ENCODE measurements at places on chromosomes 2 and 18.

DNA sequence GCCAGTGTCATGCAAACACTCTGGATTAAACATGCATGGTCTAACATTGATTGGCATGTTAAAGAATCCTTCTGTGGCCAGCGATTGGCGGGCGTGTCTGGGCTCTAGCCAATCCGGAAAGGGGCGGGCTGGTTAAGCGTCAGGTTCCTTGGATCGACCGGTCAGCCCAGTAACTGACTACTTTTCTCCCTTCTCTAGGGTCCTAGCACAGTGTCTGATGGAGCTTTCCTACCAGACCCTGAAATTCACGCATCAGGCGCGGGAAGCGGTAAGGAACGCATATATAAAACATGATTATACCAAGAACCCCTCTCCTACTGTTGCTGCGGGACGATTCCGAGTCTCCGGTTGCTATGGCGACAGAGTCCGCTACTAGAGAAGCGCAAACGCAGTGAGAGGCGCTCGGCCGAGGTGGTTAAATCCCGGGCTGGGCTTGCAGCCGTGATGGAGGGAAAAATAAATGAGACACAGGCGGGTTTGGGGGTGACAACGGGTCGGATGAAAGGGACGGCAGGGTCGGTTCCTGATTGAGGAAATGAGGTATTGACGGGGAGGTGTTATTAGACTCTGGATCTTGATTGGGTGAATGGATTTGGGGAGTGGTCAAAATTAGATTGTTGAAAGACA, 29.4 kb downstream of the KATNAL2 start:
- DNase-seq = peak; percentile 84

GRCh38 chr2:37923308-37924055, 1.6 kb upstream of the RMDN2 start:
- DNase-seq = no peak

GRCh38 chr2:231785822-231786176, 446 bp upstream of the COPS7B start:
- no peak for DNase-seq

GRCh38 chr2:69917852-69918251, 2.9 kb downstream of the MXD1 start:
- peak; percentile 27 for DNase-seq

DNA sequence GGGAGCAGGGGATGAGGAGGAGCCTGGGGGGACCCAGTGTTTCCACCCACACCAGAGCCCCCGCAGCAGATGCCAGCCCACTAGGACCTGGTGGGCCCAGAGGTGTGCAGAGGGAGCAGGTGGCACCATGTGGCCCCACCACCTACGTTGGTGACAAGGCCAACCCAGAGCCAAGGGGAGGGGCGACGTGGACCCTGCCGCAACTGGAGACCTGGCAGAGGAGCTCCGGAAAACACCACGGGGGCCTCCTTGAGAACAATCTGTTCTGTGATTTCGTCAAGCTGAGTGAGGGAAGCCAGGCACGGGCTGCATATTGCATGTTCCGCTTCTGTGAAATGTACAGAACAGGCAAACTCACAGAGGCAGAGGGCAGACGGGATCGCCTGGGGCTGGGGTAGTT, 49.1 kb upstream of the GPC1 start:
- no peak for DNase-seq

DNA sequence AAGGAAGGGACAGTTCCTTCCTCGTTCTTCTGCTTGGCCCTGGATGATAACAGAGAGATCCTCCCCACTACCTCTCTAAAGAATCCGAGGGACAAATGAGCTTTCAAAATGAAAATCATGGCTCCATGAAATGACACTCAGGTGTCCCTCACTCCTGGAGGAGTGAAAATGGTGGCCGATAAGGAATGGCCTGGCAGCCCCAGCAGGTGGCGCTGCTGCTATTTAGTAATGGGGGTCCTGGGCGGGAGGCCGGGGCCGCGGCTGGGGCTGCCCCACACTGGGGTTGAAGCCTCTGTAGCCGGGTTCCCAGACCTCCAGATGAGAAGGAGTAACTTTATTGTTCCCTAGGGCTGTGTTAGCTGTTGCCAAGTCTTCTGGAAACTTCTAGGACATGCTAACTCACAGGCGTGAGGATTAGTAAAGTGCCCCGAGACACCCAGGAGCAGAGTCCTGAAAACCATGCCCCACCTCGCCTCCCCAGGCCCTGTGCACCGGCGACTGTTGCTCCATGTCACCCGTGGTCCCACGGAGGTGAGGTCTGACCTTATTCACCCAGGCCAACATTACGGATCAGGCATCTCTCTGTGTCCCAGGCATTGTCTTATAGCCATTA, 138.0 kb downstream of the CTIF start:
- DNase-seq = peak; percentile 45

DNA sequence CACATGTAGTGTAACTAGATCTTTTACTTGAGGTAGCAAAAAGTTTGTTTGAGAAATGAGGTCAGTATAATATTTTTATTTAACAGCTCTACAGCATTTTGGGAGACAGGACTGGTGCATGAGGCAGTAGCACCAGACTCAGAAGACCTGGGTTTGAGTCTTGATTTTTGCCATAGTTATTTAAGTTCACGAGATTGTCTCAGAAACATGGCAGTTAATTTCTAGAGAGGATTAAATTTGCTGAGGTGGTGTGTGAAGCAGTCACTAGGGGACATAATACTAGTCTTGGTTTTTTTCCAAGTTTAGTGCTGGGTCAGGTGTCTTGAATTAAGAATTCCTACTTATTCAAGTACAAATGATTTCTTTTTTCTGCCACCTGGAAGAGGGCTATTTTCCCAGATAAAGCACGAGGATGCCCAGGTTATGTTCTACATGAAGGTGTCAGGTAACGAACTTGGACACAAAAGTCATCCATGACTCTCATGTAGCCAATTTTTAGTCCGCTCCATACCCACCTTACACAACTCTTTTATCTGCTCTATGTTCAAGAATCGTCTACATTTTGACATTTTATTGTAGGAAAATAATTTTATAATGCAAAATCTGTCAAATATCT, 1.4 kb downstream of the MARCHF7 start:
- no peak for DNase-seq

DNA sequence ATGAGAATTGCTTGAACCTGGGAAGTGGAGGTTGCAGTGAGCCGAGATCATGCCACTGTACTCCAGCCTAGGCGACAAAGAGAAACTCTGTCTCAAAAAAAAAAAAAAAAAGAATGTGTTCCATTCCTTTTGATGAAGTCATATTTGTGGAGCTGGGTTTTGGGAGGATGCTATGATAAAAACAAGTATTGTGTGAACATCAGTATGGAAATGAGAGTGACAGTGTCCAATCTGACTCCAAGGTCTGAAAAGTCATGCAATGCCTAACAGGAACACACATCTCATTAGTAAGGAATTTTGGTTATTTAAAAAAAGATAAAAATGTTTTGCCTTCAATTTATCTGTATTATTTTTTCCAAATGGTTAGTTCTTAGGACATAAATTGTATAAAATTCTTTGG, 11.8 kb downstream of the GCFC2 start:
- DNase-seq = no peak

- DNase-seq = no peak
Observed at GRCh38 chr2:5150871-5151270, 541.3 kb upstream of the SOX11 start.

- DNase-seq = no peak
Observed at GRCh38 chr18:78130232-78131195, 849.1 kb upstream of the SALL3 start.

GRCh38 chr2:168601741-168602140, 145.7 kb downstream of the CERS6 start:
- no peak for DNase-seq

- no peak for DNase-seq
Observed at GRCh38 chr2:45256173-45256866, 247.1 kb upstream of the SIX2 start.

GRCh38 chr2:10980886-10981425, 69.2 kb downstream of the KCNF1 start:
- DNase-seq = no peak

GRCh38 chr2:190627448-190628412, 21.2 kb upstream of the NAB1 start:
- DNase-seq = no peak

GRCh38 chr2:70759446-70759845, 8.6 kb downstream of the ADD2 start:
- no peak for DNase-seq

- peak; percentile 2 for DNase-seq
Observed at GRCh38 chr2:137123226-137123625, 357.9 kb downstream of the THSD7B start.

- DNase-seq = peak; percentile 21
Observed at GRCh38 chr2:67476809-67477790, 80.0 kb downstream of the ETAA1 start.

DNA sequence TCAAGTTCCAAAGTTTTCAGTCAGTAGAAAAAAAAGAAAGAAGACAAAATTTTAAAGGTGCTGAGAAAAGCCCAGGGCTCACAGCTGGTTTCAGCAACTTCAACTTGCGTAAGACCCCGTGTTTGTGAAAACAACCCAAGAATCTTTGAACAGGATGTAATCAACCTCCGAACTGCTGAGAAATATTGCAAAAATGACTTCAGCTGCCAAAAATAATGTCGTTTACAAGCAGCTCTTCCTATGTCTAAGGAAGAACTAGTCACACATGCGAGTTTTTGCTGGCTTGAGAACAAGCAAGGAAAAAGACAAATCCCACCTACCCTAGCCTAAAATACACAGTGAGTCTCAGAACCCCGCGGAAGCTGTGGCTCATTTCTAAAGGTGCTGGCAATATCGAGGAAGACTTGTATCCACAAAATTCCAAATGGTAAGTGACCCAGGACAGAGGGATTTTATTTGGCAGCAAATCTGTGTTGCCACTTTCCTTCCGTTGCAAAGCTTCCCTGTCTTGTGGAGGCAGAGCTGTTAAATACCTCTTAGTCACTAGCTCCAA, 59.8 kb upstream of the SLC8A1 start:
- DNase-seq = peak; percentile 36

GRCh38 chr2:52597346-52597745, 1170.3 kb upstream of the CHAC2 start:
- no peak for DNase-seq

GRCh38 chr2:196404276-196404675, 232.9 kb upstream of the STK17B start:
- DNase-seq = no peak

DNA sequence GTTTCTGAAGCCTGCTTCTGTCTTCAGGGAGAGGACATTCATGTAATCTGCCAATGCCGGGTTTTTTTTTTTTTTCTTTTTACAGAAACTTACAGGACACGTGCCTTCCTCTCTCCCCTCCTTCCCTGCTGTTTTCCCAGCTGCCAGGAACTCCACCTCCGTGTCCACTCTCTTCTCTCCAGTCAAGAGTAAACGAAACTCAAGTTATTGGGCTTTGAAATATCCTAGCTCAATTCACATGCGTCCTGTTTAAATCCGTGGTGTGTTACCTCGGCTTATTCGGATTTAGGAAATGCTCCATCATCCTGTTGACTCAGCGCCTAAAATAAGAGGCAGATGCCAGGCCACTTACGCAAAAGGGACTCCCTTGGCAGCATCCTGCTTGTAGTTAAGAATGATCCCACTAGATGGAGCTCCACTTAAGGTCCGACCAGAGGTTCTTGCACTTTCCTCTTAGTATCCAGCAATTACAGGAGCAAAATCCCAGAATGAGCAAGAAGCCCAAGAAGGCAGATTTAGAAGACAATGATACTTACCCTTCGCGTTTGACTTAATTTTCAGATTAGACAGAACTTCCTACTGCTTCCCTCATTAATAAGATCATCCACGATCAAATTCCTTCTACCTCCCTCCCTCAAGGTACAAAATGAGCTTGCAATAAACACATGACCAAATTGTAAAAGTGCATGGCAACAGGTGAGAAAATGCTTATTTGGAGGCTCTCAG, 97.2 kb upstream of the ZCCHC2 start:
- peak; percentile 59 for DNase-seq

DNA sequence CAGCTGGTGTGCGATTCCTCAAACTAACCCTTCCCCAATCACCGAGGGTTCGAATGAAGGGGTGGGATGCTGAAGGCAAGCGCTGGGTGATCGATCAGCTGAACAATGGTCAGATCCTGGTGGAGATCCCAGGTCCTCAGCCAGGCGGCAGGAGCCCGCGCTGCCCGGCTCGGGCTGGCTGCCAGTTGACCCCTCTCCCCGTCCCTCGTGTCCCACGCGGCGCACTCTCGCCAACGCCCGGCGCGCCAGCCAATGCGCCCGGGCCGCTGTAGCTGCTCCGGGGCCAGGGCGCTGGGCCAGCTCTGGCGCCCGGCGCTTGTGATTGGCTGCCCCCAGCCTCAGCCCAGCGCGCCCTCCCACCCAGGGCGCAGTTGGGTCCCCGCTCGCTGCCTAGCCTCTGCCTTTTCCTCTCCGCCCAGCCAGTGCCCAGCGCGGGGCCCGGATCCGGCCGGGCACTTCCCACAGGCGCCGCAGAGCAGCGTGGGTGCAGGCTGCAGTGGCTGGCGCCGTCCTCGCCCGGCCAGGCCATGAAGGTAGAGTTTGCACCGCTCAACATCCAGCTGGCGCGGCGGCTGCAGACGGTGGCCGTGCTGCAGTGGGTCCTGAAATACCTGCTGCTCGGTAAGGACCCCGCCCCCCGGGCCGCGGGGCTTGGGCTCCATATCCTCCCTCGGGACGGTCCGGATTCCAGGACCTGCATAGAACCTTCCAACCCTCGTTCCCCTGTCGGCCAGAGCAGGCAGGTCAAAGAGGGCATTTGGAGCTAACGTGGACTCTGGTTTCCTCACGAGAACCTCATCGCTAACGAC, at the start of gene MOGAT1:
Gene MOGAT1, plus strand, starts transcription at position 400 of the 809 bp plus-strand sequence. Its CDS starts 128 bp downstream, at position 528.
- no peak for DNase-seq

DNA sequence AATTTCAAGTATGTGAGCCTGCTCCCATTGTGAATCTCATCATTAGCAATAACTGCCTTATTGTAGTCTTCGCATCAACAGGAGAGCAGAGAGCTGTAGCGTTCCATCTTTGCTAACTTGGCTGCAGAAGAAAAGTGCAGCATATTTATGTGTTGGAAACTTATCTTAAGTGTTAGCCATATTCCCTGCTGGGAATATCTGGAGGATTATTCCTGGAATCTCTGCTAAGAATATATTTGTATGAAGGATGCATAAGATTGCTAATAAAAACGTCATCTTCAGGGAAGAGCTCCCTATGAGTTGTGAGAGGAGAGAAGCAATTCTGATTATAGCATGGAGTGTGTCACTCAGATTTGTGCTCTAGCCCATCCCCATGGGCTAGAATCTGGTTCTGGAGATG, 115.1 kb upstream of the REG3G start:
- DNase-seq = no peak

DNA sequence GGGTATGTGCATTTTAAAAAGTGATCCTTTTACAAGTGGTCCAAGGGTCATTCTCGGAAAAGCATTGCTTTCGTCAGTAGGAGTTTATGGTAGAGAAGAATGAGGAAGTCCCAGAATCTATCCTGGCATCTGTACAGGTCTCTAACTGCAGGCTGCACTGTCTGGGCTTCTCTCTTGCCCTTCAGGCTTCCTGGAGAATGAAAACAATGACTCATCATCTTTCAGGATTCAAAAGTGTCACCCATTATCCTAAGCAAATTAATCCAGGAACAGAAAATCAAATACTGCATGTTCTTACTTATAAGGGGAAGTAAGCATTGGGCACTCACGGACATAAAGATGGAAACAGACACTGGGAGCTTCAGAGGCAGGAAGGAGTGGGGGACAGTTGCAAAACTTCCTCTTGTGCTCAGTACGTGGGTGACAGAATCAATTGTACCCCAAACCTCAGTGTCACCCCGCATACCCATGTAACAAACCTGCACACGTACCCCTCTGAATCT, 60.2 kb upstream of the TXNDC2 start:
- DNase-seq = peak; percentile 78
